Suppressor macrophage treated with lipopolysaccharide for 1 hour (primary cell): ENCODE measurements at places on chromosomes 1 and 21.

- DNase-seq, result peak; percentile 83
These were observed 674 bp downstream of the CEP350 start for GRCh38 chr1:179955287-179955680.

DNA sequence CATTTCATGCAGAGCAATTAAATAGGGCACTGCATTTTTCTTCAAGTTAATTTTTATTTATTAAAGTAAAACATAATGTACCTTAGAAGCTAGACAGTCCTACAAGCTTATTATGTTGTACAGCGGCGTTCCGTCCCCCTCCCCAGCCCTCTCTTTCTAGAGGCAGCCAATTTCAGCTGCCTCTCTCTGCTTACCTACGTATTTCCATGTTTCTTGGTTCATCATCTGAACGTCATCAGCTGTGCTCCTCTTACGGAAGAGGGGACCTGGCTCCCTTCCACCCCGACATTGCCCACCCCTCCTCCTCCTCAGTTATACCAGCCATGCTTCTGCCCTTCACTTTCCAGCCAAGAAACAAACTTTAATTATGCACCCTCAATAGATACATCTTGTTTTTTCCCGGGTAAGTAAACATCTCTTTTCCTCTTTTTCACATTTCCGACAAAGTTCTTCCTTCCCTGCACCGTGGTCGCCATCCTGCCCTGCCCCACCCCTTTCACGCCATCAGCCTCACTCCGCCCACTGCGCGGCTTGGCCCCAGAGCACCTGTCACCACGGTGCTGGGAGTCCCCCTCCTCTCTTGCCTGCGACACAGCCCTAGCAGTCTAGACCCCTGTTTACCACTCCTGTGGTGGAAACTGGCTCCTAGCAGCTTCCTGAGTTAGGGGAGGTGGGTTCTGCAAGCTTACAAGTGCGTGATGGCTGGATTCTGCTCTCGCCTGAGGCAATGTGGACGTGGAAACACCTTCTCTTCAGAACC is 57.9 kb downstream of the SLC37A1 start:
- DNase-seq, result no peak

- peak; percentile 39 for DNase-seq
These were observed 218.0 kb upstream of the GALNT2 start for GRCh38 chr1:229848752-229849677.

- no peak for DNase-seq
These were observed 88.4 kb upstream of the PROX1 start for GRCh38 chr1:213899413-213899812.

- no peak for DNase-seq
These were observed 124.3 kb upstream of the SAMSN1 start for GRCh38 chr21:14670409-14670808.

- DNase-seq, result no peak
These were observed 1530.9 kb upstream of the TPTE start for GRCh38 chr21:8990326-8991087.

DNA sequence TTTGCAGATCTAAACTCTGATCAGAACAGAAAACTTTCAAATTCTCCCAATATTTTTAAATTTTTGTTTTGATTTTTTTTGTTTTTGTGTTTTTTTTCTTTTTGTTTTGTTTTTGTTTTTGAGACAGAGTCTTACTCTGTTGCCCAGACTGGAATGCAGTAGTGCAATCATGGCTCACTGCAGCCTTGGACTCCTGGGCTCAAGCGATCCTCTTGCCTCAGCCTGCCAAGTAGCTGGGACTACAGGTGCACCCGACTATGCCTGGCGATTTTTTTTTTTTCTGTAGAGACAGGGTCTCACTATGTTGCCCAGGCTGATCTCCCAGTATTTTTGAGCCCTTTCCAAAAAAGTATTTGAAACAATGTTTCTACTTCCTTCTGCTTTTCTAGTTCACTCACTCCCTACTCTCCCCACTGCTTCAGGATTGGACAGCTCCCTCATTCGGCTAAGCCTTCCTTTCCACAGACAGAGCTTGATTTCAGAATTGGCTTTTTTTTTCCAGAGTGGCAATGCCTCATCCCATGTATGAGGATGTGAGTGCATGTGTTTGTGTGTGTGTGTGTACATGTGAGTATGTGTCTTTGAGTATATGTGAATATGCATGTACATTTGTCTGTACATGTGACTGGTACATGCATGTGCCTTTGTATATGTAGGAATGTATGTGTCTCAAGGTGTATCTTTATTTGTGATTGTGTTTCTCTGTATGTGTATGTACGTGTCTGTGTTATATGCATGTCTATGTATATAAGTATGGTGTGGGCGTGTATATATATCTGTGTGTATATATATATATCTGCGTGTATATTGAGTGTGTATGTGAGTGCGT is 11.9 kb downstream of the LHX4 start:
- peak; percentile 45 for DNase-seq

DNA sequence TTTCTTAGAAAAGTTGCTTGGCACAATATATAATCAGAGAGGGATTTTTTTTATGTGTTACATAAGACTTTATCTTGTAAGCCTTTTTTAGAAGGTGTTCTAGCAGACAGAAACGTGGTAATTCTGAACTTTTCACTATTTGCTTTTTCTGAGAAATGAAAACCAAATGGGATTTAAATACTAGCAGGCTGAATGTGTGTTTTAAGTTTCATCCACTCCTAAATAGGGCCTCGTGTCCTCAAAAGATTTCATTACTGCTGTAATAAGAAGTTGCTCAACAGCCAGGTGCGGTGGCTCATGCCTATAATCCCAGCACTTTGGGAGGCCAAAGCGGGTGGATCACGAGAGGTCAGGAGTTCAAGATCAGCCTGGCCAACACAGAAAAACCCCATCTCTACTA is 44.7 kb upstream of the FMO2 start:
- DNase-seq, result no peak

DNA sequence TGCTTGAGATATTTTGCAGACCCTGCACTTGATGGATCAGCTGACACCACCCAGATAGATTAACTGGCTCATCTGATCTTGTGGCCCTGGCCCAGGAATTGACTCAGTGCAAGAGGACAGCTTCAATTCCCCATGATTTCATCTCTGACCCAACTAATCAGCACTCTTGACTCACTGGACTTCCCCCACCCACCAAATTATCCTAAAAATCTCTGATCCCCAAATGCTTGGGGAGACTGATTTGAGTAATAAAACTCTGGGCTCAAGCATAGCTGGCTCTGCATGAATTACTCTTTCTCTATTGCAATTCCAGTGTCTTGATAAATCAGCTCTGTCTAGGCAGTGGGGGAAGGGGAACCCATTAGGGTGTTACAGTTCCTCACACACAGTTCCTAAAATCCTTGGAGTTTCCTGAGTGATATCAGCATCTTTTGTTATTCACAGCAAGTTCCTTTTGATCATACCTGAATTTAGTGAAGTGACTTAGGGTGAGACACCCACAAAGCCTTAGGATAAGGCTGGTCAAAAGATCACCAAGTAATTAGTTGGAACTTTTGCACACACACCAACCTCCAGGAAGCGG is 104.2 kb downstream of the COP1 start:
- DNase-seq, result peak; percentile 84

DNA sequence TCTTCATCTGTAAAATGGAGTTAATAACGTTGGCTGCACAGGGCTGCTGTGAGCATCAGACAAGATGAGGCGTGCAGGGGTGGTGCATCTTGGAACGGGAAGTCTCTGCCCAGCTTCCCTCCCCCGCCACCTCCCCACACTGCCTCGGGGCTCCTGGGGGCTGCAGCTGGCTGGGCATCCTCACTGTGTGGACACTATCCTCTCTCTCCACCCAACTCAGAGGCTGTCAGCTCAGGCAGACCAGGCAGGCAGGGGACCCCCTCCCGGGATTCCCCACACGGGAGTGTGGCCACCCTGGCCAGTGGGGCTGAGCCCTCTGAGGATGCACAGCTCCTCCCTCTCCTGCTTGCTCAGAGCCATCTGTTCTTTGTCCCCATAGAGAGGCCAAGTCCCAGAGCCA is 122.7 kb downstream of the CCDC185 start:
- DNase-seq, result no peak

DNA sequence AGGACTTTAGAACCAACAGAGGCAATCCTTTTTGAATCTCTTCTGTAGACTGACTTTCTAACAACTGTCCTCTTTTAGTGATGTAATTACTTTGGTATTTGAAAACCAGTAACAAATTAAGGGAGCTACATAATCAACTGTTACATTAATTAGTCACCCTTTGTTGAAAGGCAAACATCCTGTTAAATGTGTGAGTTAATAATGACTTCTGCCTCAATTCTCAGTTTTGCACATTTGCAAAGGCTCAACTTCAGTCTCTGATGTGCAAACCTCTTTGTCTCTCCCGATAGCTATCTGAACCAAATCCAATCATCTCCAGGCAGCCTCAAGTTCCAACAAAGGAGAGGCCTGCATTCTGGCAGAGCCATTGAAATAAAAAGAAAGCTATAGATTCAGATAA is 135.4 kb upstream of the C8B start:
- DNase-seq, result no peak

DNA sequence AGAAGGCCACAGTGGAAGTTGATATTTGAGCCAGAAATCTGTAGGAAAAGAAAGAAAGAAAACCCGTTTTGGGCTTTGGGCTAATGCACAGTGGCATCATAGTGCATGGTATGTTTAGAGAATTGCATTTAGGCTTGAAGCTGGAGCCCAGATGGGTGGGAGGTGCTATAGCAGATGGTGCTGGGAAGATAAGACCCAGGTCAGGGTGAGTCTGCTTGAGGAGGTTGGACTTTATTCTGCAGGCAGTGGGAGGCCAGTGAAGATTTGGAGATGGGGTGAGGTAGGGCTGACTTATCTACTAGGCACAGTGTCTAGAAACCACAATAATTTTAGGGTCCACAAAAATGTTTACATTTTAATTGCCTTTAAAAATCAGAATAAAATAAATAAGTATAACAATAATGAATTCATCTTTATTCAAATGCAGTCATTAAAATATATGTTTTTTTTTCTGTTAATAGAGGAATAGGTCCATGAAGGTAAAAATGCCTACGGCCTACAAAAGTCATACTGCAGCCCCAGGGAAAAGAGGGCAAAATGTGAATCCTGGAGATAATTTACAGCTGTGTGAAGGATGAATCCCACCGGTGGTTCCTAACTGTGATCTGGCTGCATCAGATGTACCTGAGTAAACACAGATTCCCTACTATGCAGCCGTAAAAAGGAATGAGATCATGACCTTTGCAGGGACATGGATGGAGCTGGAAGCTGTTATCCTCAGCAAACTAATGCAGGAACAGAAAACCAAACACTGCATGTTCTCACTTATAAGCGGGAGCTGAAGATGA is 8.7 kb downstream of the DNAJC6 start:
- no peak for DNase-seq

DNA sequence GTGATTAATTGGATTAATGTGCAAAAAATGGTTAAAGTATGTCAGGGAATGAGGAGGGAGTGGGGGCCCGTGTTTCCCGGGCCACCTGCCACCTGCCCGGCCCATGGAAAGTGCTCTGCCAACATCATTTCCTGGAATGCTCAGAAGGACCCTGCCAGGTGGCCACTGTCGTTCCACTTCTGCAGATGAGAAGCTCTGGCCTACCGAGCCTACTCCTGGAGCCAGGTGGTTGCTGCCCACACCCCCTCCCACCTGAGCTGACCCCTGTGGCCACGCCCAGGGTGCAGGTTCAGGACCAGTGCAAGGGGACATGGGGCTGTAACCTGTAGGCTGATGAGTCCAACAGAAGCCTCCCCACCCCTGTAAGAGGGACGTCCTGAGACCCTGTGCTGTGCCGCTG is 99.7 kb downstream of the PRDM16 start:
- DNase-seq, result no peak

DNA sequence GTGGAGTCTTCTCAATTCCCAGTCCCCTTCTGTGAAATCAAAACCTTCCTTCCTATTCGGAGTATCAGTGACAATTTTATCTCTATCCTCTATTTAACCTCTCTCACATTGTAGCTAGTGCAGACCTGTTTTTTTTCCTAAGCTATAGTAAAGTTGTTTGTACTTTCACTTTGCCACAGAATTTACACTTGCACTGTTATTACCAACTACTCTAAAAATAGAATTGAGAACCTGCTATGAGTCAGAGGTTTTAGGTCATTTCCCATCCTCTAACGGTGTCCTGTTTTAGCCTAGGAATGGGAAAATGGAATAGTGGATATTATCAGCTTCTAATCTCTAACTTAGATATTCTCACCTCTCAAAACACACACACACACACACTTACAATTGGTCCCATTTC is 862.7 kb downstream of the NCAM2 start:
- DNase-seq, result no peak

GRCh38 chr1:203138066-203138465 is 10.5 kb downstream of the ADORA1 start:
- no peak for DNase-seq

DNA sequence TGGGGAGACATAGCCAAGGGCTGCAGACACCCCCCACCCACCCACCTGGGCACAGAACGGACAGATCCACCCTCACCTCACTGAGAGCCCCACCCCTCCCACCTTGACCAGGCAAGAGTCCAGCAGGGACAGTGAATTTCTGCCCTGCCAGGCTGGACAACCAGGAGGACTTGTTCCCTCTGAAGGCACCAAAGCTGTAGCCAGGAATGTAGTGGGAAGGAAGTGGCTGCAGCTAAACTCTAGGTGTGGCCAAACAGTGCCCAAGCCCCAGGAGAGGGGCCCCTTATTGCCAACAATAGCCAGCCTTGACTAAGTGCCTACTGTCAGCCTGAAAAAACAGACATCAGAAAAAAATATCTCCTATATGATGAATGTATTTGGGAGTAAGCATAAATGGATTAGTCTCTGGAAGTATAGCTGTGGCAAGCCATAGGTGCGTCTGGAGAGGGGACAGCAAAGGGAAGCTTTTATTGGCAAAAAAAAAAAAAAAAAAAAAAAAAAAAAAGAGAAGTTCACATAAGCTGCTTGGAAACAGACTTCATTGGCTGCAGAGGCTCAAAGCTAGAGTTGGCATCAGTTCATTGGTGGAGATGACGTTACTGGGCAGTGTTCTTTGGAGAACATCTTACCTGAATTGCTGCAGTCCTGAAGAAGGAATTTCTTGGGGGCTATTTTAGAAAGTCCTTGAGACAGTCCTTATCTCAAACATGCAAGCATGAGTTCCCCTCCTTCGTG is 64.1 kb upstream of the TMEM51 start:
- DNase-seq, result peak; percentile 28

DNA sequence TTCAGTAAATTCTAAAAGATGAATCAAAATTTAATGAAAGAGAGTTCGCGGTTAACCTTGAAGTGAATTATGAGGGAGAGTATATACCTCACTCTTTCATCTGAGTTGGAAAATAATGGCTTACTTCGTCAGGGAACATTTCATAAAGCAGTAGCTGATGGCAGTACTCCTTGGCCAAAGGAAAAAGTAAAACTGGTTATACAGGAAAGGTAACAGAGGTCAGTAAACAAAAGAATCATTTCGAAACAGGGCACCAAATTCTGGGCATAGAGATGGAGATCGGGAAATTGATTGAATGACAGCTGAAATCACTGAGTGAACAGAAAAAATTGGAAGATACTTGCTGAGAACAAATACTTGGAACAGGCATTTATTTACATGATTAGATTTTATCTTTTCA is 199.0 kb downstream of the OLFM3 start:
- no peak for DNase-seq
